ENCODE measurements at places on chromosomes 1 and 21.
A peak's percentile ranks its signal among the peaks of the same experiment; 100 is the strongest.

- no peak for DNase-seq
Measured at GRCh38 chr1:29575277-29575676, 339.0 kb downstream of the PTPRU start.

DNA sequence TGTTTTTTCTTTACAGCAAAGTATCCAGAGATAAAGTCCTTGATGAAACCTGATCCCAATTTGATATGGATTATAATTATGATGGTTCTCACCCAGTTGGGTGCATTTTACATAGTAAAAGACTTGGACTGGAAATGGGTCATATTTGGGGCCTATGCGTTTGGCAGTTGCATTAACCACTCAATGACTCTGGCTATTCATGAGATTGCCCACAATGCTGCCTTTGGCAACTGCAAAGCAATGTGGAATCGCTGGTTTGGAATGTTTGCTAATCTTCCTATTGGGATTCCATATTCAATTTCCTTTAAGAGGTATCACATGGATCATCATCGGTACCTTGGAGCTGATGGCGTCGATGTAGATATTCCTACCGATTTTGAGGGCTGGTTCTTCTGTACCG lies 6.5 kb downstream of the DEGS1 start:
- DNase-seq, result no peak

GRCh38 chr1:71986160-71986559 lies 296.2 kb downstream of the NEGR1 start:
- no peak for DNase-seq

GRCh38 chr1:170567214-170567613 lies 35.2 kb downstream of the GORAB start:
- DNase-seq, result no peak

DNA sequence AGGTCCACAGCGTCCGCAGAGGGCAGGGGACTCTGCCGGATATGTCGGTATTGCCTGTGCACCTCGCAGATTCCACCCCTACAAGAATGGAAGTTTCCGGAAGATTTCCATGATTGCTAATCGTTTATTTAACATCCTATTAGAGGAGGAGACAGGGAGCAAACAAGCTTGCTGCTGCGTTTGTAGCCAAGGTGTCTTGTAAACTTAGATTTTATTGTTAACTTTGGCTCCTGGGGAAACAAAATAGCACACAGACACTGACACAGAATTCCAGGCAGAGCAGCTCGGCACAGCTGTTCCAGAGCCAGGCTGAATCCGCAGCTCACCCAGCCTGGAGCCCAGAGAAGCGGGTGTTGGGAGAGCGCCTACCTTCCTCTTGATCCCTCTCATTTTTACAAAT lies 75.7 kb downstream of the AJAP1 start:
- no peak for DNase-seq

DNA sequence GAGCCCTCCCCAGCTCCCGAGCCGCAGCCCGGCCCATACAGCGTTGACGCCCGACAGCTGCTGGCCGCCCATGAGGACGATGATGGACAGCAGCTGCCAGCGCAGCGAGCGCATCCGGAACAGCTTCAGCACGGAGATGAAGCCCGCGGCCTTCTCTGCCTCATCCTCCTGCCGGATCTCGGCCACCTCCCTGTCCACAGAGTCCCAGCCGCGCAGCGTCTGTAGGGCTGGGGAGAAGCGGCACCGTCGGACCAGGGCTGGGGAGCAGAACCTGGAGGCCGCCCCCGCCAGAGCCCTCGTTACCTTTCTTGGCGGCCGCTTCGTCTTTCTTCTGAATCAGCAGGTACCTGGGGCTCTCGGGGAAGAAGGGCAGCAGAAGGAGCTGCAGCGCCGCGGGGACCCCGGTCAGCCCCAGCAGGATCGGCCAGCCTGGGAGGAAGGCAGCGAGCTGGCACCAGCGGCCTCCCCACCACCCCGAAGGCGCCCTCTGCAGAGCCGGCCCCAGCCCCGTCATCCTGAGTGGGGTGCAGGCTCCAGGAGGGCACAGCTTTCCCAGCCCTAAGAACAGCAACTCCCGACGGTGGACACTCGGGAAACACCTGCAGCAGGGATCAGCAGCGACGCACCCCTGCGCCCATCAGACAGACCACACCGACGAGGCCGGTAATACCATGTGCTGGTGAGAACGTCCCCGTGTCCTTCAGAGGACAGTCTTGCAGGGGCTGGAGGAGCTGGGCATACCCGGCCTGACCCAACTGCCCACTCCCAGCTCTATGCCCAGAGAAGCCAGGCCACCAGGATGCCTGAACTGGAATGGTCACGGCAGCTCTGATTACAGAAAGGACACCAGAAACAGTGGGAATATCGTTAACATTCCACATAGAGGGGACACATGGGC lies 13.8 kb upstream of the SLC2A7 start:
- DNase-seq, result no peak

- DNase-seq, result no peak
Measured at GRCh38 chr1:205947024-205947423, 3.8 kb upstream of the SLC26A9 start.

GRCh38 chr21:22725436-22725835 lies 1727.2 kb downstream of the NCAM2 start:
- DNase-seq, result no peak

GRCh38 chr1:33560680-33561079 lies 88.2 kb downstream of the ZSCAN20 start:
- DNase-seq, result no peak

- no peak for DNase-seq
Measured at GRCh38 chr1:167648252-167648849, 18.3 kb downstream of the RCSD1 start.

DNA sequence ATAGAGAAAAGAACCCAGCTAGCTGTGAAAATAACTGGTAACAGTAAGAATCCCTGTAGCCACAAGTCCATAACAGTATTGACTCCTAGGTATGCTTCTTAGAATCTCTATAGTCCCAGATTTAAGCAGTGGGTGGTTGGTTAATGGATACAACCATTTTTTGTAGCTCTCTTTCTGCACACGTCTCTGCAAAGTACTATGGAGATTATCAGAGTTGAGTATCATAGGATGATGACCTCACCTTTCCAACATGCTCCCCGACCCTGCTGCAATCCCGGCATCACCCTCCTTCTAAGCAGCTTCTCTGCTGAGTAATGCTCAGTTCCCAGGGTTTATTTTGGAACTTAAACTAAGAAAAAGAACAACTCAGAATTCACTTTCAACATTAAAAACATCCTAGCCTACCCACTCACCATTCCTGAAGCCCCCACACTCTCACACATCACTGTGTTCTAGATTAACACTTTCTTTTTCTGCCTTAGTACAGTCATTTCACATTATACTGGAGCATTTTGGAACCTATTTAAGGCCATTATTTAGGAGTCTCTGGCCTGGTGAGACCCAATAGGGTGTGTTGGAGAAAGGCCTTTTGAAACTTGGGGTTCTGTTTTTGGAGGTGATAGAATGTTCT lies 2.7 kb downstream of the MLLT11 start:
- DNase-seq, result no peak

- DNase-seq, result no peak
Measured at GRCh38 chr1:244205171-244205570, 154.1 kb downstream of the ZBTB18 start.

- DNase-seq, result no peak
Measured at GRCh38 chr1:174008269-174008668, 13.9 kb downstream of the RC3H1 start.

- no peak for DNase-seq
Measured at GRCh38 chr1:43619314-43619790, 30.6 kb upstream of the KDM4A start.

GRCh38 chr21:41766883-41767605 lies at the start of gene RIPK4:
Gene RIPK4, minus strand, starts transcription at chr21:41767052. Its CDS starts 11 bp downstream, at chr21:41767041.
- peak; percentile 28 for DNase-seq

- DNase-seq, result no peak
Measured at GRCh38 chr1:232218955-232219865, 410.7 kb downstream of the SIPA1L2 start.

GRCh38 chr1:198118134-198118533 lies 38.7 kb upstream of the NEK7 start:
- no peak for DNase-seq

- no peak for DNase-seq
Measured at GRCh38 chr1:37922767-37923550, 23.9 kb downstream of the INPP5B start.

GRCh38 chr1:93804412-93804811 lies 74.6 kb downstream of the DNTTIP2 start:
- DNase-seq, result no peak

GRCh38 chr21:31145274-31145673 lies 107.0 kb upstream of the KRTAP19-8 start:
- DNase-seq, result no peak

- peak; percentile 11 for DNase-seq
Measured at GRCh38 chr1:160767395-160768294, 28.3 kb upstream of the LY9 start.

- no peak for DNase-seq
Measured at GRCh38 chr1:92563457-92564216, 76.9 kb upstream of the GFI1 start.

DNA sequence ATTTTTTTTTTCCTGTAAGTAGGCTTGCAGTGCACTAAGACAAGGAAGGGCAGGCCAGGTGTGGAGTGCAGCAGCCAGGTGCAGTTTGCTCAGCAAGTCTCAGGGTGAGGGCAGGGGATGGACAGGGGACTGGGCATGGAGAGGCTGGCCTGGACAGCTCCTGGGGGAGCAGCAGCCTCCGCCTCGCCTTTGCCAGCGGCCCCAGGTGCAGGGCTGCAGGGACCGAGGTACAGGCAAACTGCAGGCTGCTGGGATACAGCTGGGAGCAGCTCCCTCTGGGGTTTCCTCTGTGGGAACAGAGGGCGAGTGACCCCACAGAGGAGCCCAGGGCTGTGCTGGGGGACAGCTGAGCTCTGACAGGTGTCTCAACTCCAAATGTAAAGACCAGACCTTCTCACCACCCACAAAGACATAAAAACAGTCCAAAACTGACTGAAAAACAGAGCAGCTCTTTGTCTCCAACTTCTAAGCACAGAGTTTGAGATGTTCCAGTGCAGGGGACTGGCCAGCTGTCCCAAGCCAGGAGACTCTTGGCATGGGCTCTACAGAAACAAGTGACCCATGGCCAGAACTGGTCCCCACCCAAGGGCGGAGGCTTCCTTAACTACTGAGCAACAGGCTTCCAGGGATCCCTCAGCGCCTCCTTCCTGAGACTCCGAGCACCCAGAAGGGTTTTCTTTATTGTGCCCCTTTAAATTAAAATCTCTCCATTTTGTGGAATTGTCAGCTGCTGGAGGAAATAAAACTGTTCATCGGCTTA lies 27.7 kb upstream of the AJAP1 start:
- DNase-seq, result no peak

DNA sequence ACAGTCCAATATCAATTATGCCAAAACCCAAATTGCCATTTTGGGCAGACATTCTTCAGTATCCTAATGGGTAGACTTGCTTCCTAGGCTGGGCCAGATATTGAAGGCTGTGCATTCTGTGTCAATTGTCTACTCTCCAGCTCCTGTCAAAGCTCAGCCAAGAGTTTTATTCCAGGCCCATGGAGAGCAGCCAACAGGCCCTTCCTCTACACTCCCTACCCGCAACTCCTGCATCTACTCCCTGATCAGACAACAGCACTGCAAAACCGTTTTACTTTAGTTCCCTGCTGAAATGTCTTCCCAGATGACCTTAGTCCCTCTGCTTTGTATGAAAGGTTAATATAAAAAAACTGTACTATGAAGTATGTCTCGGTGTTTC lies 6.6 kb upstream of the ADORA3 start:
- no peak for DNase-seq

DNA sequence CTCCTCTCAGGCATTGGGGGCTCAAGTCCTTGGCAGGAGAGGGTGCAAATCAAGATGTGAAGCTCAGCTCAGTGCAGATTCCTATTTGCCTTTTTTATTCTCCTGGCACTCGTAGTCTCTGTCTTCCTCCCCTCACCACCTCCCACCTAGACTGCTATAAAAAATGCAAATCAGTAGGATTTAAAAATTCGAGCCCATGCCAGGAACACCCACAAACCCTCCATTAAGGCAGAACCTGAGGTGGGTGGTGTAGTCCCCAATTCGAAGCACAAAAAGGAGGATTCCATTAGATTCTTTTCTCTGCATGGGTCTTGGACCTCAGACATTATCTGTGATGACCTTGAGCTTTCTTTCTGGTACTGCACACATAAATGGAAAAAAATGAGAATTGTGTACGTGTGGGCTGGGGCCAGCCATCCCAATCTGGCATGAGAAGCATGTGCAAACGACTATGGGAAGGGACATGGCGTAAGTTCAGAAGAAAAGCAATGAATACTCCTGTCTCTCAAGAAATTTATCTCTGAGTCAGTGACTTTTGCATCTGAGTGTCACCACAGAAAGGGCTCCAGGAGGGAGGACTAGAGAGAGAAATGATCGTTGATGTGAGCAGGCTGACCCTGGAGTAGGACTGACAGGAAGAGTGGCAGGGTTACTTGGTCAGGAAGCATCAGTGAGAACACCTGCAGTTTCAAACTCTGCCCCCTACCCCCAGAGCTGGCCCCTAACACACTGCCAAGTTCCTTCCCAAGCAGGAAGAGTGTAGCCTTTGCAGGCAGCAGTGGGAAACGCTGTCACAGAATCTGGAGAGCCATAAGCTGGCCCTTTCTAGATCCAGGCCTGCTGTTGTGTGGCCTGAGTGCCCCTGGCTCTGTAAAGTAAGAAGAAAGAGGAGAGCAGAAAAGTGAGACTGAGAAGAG lies 1.7 kb downstream of the INKA2 start:
- DNase-seq, result no peak

- DNase-seq, result no peak
Measured at GRCh38 chr1:32767156-32767555, 50.0 kb downstream of the YARS1 start.

- DNase-seq, result no peak
Measured at GRCh38 chr1:3137111-3138100, 68.4 kb downstream of the PRDM16 start.

DNA sequence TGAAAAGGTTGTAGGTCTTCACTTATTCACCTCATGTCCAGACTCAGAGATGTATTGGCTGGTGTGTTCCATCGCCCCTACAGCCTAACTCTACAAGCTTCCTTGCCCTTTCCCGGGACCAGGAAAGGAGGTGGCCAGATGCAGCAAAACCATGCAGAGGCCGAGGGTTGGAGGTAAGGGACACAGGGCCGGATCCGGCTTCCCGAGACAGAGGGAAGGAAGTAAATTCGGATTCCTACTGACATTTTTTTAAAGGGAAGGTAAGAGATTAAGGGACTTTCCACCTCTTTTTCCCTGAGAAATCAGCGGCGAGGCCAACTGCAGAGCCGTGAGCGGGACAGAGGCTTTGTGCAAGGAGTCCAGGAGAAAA lies 12.7 kb downstream of the EPHA10 start:
- DNase-seq, result no peak

- DNase-seq, result no peak
Measured at GRCh38 chr1:53715478-53715877, 23.5 kb downstream of the GLIS1 start.

GRCh38 chr1:153963850-153964331 lies 554 bp upstream of the SLC39A1 start:
- DNase-seq, result no peak

DNA sequence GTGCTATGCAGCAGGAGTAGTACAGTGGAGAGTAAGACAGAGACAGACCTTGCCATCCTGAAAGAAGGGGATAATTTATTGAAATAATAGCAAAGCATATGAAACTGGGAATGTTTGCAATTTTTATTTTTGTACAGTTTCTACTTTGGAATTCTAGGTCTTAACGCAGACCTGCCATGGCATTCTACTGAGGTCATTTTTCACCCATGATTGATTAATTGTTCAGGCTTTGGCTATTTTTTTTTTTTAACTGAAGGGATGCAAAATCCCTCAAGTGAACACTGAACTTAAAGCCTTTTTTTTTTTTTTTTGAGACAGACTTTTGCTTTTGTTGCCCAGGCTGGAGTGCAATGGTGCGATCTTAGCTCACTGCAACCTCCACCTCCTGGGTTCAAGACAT lies 27.1 kb downstream of the MTF2 start:
- DNase-seq, result no peak
